ENCODE measurements at places on chromosomes 3 and 15.
A peak's percentile ranks its signal among the peaks of the same experiment; 100 is the strongest.

- DNase-seq, result no peak
These were observed 96.8 kb downstream of the WDR76 start for GRCh38 chr15:43923553-43923952.

DNA sequence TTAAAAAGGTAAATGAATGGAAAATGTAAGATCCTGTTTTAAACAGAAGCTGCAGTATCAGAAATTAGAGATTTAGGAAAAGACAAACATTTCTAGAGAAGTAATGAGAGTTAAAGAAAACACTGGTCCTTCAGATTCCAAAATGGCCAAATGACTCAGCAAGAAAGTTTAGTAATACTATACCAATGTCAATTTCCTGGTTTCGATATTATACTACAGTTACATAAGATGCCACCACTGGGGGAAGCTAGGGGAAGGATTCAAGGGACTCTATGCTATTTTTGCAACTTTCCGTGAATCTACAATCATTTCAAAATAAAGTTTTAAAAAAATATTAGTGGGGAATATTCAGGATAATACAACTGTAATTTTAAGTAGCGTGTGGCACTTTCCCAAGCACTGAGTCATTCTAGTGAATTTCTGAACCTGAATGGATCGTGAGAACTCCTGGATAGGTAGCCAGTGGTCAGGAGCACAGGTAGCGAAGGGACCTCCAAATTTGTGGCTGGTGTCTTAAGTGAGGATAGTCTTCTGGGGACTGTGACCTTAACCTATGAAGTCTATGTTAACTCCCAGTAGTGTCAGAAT, 37.6 kb downstream of the TMCC1 start:
- no peak for DNase-seq

DNA sequence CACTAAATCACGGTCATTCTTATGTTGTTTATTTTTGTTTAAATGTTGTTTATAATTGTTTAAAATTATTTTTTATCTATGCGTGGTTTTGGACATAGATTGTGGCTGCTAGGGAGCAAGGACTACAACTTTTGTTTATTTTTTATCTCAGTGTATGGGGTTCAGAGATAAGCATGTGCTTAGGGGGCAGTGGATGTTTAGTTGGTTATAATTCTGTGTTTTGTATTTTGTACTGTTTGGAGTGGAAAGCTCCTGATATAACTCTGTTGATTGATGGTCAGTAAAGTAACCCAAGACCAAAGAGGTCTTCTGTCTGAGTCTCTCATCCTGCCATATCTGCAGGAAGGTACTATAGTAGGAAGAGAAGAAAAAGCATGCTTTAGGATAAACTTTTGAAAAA, 36.5 kb upstream of the NPHP3 start:
- no peak for DNase-seq

- DNase-seq, result no peak
These were observed 353.3 kb downstream of the LPP start for GRCh38 chr3:188507244-188507720.

DNA sequence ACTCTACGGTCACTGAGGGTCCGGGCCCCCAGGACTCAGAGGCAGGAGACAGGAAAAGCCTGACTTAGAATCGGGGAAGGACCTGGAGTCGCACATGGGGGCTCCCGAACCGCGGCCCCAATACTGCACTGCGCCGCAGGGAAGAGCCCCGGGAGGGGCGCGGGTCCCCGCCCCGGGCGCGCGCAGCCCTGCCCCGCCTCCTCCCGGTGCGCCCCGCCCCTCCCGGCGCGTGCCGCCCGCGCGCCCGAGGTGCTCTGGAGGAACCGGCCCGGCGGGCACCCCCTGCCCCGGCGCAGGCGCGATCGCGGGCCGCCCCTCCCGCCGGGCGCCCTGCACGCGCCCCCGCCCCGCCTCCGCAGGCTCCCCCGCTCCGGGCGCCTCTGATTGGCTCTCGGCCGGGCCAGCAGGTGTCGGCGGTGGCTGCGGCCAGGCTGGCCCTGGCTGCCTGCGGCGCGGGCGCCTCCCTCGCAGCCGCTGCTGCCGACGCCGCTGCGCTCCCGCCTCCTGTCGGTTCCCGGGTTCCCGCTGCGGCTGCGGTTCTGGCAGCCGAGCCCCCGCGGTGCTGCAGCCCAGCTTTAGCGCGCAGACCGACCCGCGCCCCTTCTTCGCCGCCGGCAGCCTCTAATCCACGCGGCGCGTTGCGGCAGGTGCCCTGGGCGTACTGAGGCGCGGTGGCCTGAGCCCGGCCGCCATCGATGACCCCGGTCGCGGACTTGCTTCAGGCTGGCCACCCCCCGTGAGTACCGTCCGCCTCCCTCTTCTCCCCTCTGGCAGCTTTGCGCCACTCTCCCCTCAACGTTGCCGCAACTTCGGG, at the start of gene MYRIP:
TSS of gene MYRIP (plus strand) at position 429 of the 814 bp plus-strand sequence. CDS start 91,208 bp downstream, outside the sequence.
- peak; percentile 62 for DNase-seq

DNA sequence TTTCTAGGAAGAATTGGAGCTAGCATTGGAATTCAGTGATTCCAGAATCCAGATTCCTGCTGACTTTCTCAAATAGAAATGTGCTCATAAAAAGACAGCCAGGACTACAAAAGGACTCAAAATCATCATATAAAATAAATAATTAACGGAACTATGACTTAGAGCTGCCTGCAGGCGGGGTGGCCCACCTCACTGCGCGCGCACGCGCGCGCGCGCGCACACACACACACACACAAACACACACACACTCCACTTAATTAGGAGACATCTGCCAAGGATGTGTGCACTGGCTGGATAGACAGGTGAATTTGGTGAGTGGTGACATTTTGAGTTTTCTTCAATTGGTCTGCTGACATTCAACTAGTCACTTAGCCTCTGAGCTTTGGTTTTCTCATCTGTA, 6.9 kb upstream of the MEX3B start:
- DNase-seq, result no peak

DNA sequence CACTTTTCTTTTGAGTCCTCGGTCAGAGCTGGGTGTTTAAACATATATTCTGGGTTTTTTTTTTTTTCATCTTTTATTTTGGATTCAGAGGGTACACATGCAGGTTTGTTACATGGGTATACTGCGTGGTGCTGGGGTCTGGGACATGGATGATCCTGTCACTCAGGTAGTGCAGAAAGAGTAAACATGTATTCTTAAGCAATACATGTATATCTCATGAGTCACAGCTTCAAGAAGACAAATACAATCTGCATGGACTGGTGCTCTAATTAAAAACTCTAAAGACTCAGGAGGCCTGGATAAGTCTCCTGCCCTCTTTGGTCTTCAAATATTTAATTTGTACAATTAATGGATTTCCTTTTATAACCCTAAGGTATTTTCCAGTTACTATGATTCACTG, 50.6 kb upstream of the PHLDB2 start:
- DNase-seq, result no peak

DNA sequence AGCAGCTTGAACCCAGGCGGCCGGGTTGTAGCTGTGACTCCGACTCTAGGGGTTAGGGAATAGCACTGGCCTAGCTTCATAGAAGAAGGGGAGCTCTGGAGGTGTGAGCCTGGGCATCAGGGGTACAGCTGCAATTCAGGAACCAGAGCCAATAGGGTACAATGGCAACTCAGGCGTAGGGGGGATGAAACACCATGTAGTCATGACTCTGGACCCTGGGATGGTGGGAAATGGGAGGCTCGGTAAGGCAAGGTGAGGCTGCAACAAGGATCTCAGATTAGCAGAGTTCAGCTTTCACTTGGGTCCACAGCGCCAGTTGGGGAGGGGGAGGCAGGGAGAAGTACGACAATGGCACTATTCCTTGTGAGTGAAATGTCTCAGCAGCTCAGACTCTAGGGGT, 210.2 kb upstream of the LYSMD4 start:
- no peak for DNase-seq

- DNase-seq, result no peak
These were observed 87.9 kb upstream of the ZPLD1 start for GRCh38 chr3:102346897-102347296.

- no peak for DNase-seq
These were observed 26.4 kb upstream of the PDE8A start for GRCh38 chr15:84955089-84955848.

GRCh38 chr3:56983427-56983826, 77.0 kb upstream of the SPATA12 start:
- DNase-seq, result no peak

GRCh38 chr15:83110381-83110780, 2.9 kb downstream of the TM6SF1 start:
- DNase-seq, result no peak

DNA sequence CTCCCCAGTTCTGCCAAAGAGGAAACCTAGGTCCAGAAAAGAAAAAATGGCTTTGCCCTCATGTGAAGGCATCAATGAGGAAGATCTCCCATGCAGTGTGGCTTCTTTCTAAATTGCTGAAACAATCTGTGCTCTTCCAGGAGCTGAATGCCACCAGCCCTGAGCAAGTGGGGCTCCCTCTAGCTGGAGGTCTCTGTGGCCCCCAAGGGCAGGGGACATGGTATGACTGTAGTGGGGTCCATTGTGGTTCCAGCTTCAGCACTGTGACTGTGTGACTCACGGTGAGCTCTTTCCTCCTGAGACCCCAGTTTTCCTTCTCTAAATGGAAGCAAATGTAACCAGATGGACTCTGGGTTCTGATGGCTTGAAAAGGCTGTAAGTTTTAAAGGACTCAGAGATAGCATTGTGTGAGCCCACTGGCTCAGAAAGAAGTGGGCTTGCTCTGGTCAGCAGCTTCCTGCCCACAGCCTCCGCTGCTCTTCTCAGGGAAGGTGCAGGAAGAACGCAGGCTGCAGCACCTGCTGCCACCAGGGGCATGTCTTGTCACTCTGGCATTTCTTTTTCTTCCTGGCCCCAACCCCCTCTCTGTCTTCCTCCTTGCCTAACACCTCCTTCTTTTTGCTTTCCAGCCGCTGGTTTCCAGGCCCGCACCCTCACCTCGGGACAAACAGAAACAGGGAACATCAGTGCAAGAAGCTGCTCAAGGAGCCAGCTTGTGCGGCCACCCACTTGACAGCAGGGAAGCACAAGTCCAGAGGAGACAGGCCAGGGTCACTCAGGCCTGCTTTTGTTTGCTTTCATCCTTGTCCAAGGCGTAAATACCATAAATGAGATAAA, 5.8 kb upstream of the CXCR6 start:
- DNase-seq, result no peak

DNA sequence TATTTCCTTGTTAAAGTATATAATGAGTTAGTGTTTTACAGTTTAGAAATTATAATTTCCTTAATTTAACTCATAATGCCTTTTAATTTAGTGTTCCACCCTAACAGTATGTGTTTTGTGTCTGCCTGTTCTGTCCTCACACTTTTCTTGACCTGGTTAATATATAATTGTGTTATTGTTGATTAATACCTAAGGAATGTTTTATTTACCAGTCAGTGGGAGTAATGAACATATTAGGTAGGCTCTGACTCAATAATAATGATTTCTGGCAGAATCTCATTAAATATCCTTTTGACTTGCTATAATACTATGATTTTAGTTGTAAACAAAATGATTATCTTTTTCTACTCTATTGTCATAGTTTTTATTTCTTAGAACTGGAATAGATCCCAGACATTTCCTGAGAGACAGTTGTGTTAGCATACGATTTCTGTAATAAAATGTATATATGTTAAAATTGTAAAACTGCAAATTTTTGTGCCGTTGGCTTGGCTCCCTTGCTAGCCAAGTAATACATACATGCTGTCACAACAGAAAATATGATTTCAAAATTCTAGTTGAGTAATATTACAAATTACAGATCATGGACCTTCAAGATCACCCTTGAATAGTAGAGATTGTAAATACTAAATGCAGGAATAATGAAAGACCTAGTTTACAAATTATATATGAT, 51.9 kb downstream of the RASA2 start:
- DNase-seq, result no peak

DNA sequence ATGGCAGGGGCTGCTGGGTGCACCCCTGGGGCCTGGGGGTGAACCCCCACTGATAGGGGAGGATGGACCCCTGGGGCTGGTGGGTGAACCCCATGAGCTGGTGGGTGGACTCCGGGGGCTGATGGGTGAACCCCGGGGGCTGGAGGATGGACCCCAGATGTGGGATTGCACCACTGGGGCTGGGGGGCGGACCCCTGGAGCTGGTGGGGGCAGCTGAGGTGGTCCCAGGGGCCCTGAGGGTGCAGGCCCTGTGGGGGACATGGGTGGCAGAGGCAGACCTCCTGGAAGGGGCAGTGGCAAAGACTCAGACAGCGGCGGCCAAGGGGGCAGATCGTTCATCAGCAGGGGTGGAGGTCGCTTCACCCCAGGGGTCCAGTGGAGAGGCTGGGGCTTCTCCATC, 17.4 kb upstream of the TXNRD3 start:
- no peak for DNase-seq

- DNase-seq, result no peak
These were observed 415.3 kb upstream of the ALCAM start for GRCh38 chr3:104951426-104951825.

DNA sequence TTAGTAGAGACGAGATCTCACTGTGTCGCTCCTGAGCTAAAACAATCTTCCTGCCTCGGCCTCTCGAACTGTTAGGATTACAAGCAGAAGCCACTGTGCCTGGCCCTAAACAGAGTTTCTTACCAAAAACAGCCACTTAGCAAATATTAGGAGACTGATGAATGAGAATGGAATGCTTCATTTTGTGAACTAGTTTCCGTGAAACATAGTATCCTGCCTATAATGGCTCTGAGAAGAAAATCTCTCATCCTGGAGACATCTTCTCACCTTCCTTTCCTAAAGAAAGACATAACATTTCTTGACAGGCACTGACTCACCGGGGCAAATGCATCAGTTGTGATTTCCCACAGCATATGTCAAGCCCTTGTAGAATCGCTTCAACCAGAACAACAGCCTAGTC, 44.9 kb downstream of the GJD2 start:
- no peak for DNase-seq

DNA sequence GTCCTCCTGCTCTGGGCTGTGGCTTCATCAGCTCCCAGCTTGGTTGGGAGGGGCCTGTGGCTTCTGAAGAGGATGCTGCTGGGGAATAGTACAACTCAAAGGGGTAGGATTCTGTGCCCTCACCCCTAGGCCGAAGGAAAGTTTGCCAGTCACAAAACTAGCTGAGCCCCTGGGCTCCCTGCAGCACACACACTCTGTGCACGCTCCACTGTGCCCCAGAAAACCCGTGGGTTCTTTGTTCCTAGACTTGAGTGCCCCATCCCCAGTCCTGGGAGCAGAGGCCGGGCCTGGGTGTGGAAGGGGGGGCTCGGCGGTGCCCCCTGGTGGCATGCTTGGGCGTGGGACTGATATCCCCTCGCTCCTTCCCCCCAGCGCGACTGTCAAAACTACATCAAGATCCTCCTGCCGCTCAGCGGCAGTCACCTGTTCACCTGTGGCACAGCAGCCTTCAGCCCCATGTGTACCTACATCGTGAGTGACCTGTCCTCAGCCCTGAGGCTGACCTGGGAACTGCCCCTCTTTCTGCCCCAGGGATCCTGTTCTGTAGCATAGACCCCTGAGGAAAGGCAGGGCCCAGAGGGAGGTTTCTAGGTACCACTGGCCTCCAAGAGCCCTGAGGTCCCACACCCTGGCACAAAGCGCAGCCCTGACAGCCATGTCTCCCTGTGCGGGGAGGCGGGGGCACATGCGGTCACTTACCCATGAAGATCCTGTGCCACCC, 14.2 kb downstream of the CIB1 start:
- DNase-seq, result no peak

DNA sequence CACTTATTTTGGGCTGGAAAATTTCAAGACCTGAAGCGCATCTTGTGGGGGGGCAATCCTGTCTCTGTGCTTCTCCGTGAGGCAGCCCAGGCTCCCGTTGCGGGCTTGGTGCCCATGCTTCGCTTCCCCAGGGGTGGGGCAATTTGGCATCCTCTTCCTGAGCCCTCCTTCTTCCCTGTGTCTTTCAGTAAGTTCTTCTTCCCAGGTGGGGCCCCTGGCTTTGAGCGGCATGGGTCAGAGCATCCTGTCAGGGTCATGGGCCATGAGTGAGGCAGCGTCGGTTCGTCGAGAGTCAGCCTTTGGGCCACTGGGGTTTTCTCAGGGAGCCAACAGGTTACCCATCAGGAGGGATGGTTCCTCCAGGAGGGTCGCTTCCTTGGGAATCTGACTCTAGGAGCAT, 200.7 kb downstream of the UBE3A start:
- no peak for DNase-seq
